ENCODE measurements at places on chromosomes 5 and 9. TPM values are rescaled to one million over a fixed set of nuclear protein-coding genes. Genes with fewer than 3 reads are reported as not detected.

Gene ARID3C
- not detected for polyA plus RNA-seq

Gene FOXI1
- polyA plus RNA-seq = not detected

Gene NSG2
- not detected for polyA plus RNA-seq

Gene PDLIM4
- 0.86 TPM for polyA plus RNA-seq
